Renal pelvis (tissue), 12 donors: ENCODE measurements at places on chromosomes 2 and 18. TPM values are rescaled to one million over a fixed set of nuclear protein-coding genes. Genes with fewer than 3 reads are reported as not detected.

CPO gene
- polyA plus RNA-seq, result 1.8 TPM

ACTG2 gene
- 1.9 TPM for polyA plus RNA-seq

RAB17 gene
- 17.5 TPM for polyA plus RNA-seq

UCN gene
- polyA plus RNA-seq, result 0.62 TPM

MALL gene
- polyA plus RNA-seq, result 14.4 TPM
